Activated T-helper 1 cell treated with anti-CD3 and anti-CD28 coated beads, Interleukin-2, amount 50 U/mL, for 16 hours (primary cell): ENCODE measurements at places on chromosomes 1 and 21.

DNA sequence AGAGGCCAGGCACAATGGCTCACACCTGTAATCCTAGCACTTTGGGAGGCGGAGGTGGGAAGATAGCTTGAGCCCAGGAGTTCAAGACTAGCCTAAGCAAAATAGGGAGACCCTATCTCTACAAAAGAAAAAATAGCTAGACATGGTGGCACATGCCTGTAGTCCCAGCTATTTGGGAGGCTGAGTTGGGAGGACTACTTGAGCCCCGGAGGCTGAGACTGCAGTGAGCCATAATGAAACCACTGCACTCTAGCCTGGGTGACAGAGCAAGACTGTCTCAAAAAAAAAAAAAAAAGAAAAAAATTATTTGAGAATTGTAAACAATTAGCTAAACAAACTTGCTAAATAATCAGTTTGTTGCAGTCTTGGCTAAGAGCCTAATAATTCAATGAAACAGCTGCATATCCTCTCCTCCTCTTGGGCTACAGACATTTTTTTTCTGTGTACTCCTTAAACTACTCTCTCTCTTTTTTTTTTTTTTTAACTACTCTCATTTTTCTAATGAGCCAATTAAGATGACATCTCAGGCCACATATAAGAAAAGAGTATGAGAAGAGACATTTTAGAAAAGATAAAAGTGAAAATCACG lies 10.5 kb upstream of the DNAJB4 start:
- DNase-seq, result no peak

- DNase-seq, result no peak
Measured at GRCh38 chr1:7047866-7048265, 262.6 kb downstream of the CAMTA1 start.

DNA sequence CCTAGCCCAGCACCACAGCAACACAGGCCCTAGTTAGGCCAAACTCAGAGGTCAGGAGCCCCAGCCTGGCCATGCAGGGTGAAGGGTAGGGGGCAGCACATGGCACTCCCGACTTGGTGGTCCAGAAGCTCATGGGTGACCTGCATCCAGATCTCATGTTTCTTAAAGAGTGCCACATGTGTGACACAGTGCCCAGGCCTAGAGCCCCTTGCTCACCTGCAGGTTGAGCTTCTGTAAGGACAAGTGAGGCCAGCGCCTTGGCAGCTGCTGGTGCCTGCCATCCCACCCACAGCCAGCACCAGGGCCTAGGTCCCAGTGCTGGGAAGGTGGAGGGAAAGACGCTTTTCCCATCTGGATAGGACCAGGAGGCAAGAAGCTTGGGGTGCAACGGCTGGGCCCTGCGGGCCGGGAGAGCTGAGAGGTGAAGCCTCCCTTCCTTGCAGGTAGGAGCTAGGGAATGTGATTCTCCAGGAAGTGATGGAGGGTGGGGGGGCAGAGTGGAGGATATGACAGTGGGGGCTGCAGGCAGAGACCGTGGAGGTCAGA lies 6.5 kb downstream of the SHISA4 start:
- DNase-seq, result no peak

- no peak for DNase-seq
Measured at GRCh38 chr1:81125672-81126071, 675.1 kb upstream of the ADGRL2 start.

DNA sequence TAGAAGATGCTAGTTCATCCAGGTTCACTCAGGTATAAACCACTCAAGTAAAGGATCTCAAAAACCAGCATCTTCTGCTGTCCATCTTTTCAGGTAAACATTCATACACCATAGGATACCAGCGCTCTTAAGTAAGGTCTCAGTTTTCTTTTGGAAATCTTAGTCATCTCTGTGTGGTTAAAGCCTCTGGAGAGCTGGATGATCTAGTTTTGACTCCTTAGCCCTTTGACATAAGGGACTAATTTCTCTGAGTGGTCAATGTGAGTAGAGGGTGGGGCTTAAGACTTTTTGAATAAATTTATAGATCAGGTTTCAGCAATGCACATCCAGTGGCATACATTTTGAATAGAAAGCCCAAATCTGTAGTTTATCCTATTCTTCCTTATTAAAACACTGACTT lies 92.3 kb downstream of the CTH start:
- no peak for DNase-seq

DNA sequence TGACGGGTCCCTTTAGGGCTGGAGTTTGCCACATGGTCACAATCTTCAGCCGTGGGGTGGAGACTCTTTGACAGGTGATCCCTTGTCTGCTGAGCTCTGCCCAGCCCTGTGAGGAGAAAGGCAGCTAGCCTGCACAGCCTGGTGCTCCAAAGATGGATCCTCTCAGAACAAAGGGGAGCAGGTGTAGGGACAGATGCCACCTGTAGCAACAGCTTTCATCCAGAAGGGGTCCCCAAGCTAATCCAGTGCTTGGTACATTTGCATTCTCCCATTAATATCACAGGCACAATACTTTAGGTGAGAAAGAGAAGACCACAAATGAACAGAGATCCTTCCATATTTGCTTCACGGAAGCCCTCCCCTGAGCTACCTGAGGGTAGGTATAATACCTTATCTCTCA lies 93.2 kb downstream of the CCDC185 start:
- DNase-seq, result no peak
